ENCODE measurements at places on chromosomes 1 and 21.

DNA sequence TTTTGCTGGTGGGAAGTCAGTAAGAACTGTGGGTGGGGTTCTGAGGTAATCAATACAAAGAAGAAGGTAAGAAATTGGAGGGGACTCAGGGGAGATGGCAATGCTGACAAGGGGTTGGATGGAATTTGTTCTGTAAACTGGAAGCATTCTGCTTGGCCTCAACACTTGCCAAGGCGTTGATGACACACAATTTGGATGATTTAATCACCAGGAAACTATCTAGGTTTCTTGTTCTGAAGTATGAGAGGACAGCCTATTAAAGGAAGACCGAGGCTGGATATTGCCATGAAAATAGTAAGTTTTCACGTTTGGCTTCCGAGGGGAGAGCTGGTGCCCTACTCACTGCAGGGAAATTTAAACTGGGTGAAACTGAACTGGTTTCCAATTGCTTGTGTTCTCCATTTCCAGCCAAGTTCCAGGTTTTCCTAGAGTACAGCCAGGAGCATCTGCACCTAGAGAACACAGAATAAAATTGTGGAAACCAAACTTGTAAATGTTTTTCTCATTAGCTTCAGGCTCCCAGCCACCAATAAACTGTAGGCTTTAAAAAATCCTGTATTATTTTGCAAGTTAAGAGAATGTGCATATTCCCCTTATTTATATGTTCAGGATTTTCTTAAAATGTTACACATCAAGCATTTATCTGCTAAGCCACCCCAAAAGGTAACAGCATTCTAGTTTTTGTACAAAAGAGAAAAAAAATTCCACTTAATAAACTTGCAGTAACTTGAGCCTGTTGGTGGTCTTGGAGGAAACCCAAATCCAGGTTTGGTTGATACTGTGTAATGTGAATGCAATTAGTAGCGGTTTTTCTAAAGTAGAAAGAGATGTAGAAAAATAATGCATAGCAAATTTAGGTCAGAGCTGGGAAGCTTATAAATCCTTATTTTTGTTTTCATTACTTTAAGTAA is 53.8 kb downstream of the ROR1 start:
- DNase-seq: no peak

GRCh38 chr1:77322061-77322900 is 40.5 kb downstream of the AK5 start:
- DNase-seq: no peak

DNA sequence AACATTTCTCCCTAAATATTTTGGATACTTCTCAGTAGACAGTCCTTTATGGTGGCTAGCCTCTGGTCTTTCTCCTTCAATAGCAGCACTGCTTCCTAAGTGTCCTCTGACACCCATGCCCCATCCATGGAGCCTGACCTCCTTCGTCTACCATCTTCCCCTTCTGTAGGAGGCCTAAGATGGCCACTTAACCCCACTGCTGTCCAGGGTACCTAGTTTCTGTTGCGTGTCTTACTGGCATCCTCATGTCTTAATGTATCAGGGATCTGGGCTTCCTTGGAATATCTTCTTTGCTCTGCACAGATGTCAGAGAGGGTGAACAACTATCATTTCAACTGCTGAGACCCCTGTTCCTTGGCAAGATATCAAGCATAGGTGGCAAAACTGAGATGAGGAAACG is 5.4 kb upstream of the KIRREL1 start:
- DNase-seq: no peak

- DNase-seq: no peak
Measured at GRCh38 chr1:151988405-151988923, 5.2 kb downstream of the S100A10 start.

GRCh38 chr1:195754874-195755273 is 853.4 kb downstream of the KCNT2 start:
- no peak for DNase-seq

GRCh38 chr1:117814856-117815797 is 114.3 kb downstream of the GDAP2 start:
- no peak for DNase-seq

DNA sequence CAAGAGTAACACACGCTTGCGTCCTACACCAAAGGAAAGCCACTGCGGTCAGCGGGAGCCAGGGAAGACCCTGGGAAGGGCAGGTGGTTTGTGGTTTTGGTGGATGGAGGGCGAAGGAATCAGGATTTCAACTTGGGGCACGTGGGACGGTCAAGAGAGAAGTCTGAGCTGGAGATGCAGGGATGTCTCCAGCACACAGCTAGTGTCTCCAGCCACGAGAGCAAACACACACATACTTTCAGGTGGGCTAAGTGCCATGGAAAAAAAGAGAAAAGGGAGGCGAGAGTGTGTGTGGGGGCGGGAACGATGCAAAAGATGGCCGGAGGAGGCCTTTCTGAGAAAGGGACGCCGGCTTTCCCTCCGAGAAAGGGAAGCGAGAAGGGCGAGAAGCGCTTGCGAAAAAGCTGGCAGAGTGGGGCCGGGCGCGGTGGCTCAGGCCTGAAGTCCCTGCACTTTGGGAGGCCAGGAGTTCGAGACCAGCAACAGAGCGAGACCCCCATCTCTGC is 1.4 kb upstream of the SRRM1 start:
- DNase-seq: peak; percentile 11

GRCh38 chr1:241592273-241592958 is 47.8 kb downstream of the CHML start:
- DNase-seq: no peak

DNA sequence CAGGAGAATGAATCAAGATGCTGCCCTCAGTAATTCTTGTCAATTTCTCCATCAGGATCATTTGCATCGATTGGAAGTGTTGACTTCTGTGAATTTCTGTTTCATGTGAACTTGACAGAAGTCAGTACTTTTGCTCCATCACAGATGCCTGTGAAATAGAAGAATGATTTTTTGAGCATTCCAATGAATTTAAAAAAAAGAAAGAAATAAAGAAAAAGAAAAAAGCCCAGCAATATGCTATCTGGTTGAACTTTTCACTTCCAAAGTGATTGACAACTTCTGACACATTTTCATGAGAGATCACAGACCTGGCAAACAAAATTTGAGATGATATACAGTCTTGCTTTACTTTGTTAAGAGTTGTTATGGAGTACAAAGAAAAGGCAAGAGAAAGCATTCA is 175.3 kb downstream of the RWDD3 start:
- no peak for DNase-seq

DNA sequence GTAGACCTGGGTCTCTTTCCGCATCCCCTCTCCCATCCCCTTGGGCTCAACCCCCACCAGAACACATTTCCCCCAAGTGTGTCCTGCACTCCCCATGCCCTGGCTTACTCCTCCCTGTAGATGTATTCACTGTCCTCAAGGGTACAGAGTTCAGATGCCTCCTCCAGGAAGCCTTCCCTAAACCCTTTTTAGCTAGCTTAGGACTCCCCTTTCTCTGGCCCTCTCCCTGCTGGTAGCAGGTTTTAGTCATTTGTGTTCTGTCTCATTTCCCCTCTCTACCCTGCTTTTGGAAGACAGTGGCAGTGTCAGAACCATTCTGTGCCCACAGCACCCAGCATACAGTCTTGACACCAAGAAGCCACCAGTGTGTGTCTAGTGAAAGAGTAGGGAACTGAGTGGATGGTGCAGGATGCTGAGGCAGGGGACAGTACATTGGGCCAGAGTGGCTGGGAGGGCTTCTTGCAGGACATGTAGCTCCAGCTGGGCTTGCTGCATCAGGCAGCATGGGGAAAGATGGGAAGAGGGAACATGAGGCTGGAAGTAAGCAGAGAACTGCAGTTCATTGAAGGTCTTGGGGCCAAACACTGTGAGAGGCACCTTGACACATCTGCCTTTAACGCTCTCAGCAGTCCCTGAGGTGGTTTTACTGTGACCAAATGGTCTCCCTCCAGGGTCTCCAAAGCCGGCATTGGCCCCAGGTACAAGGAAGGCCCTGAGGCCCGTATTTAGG is 2.5 kb downstream of the FOXO6 start:
- no peak for DNase-seq

DNA sequence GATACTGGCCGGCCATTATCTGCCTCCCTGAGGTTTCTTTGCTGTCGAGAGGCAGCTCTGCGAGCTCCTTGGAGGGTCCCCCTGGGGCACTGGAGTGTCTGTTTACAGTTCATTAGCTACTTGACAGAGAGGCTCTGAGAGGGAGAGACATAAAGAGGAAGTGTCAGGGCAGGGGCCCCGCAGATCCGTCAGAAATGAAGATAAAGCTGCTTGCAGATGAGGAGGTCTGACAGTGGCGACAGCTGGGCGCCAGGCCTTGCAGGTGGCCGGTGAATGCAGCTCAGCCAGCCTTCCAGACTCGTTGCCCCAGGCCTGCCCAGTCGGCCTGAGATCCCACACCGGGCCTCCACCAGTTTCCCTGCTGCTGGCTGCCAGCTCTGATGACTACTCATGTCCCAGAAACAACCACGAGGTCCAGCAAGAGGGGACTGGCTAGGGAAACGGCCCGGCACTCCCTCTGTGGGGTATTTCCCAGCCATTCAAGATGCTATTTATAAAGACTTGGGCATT is 84.7 kb downstream of the DISP3 start:
- DNase-seq: no peak

DNA sequence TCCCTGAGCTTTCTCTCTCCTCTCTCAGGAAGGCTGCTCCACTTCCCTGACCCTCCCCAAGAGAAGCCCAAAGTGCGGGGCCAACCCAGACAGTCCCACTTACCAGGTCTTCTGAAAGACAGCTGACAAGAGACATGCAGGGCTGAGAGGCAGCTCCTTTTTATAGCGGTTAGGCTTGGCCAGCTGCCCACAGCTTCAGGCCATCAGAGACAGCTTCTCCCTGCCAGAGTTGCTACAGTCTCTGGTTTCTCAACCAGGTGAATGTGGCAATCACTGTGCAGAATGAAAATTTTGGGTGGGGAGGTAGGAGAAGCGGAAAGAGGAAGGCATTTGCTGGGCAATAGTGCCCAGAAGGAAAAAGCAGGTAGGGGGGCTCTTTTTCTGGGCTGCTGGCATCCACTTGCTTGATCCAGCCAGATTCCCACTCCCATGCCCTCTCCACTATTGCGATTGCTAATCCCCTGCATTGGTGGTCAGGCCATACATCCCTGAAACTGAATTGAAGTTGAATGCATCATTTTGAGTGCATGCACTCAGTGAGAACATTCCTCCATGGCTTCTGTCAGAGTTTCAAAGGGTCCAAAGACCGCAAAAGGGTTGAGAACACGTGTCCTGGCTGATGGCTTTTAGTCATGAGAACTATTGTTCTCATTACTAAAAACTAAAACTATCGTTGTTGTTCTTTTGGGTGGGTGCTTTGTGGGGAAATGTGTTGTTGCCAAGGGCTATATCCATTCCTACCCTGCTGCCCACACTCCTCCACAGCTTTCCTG is at the start of gene S100A8:
S100A8 (minus strand) TSS at position 136 of the 773 bp plus-strand sequence. CDS start 538 bp downstream, outside the sequence.
- DNase-seq: no peak

DNA sequence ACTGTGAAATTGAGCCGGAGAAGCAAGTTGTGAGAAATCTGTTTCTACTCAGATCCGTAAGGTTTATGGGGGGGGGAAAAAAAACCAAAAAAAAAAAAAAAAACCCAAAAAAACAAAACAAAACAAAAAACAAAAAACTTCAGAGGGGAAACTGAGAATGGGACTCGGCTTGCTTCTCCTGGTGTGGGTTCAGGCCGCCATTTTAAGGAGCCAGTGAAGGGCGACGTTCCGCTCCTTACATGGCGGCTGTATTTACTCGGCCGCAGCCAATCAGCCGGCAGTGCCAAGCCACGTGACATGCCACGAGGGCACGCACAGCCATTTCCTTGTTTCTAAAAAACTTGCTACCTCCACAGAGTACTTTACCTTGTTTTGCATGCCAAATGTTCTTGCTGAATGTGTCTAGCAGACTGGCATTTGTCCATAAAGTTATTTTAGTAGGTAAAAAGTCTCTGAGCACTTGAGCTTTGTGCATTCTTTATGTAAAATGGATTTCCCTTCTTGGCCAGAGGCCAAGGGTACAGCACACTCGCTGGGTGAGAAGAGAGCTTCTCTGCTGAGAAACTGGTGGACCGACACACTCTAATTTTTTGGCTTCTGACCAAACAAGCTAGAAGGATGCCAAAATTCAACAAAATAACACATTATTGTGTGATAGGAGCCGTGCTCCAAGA is 101.8 kb downstream of the NFIA start:
- DNase-seq: no peak

GRCh38 chr21:35511696-35512162 is 462.6 kb upstream of the RUNX1 start:
- no peak for DNase-seq

GRCh38 chr1:36536727-36537126 is 54.0 kb upstream of the CSF3R start:
- DNase-seq: no peak

DNA sequence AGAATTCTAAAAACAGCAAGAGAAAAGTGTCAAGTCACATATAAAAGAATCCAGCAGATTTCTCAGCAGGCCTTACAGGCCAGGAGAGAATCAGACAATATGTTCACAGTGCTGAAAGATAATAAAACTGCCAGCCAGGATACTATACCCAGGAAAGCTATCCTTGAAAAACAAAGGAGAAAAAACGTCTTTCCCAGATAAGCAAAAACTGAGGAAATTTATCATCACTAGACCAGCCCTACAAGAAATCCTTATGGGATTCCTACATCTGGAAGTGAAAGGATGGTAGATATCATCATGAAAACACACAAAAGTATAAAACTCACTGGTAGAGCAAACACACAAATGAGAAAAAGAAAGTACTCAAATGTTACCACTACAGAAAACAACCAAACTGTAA is 25.2 kb upstream of the UTS2 start:
- DNase-seq: no peak

GRCh38 chr1:193234530-193234929 is 48.1 kb upstream of the B3GALT2 start:
- no peak for DNase-seq

DNA sequence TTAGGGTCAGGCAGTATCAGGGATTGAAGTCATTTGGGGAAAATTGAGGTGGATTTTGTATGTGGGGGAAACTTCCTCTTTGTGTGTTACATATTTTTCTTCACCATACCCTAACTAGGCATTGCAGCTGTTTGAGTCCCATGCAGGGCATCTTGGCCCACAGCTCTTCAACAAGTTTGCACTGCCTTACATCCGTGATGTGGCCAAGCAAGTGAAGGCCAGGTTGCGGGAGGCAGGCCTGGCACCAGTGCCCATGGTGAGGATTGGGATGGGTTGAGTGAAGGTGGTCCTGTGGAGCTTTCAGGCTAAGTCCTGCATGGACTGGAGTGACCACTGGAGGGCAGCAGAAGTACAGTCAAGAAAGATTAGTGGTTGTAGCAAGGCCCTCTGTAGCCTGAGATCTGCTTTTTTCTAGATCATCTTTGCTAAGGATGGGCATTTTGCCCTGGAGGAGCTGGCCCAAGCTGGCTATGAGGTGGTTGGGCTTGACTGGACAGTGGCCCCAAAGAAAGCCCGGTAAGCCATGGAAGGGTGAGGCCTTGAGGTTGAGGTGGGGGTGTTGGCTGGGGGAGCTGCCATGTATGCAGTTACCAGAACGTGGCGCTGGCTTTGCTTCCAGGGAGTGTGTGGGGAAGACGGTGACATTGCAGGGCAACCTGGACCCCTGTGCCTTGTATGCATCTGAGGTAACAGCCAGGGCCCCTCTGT is 2.4 kb downstream of the UROD start:
- DNase-seq: peak; percentile 64

All from stimulated activated CD8-positive, alpha-beta memory T cell treated with anti-CD3 and anti-CD28 coated beads, Interleukin-15, amount 100 ng/mL, for 4 hours (primary cell).